ENCODE measurements at places on chromosomes 5 and 9.

DNA sequence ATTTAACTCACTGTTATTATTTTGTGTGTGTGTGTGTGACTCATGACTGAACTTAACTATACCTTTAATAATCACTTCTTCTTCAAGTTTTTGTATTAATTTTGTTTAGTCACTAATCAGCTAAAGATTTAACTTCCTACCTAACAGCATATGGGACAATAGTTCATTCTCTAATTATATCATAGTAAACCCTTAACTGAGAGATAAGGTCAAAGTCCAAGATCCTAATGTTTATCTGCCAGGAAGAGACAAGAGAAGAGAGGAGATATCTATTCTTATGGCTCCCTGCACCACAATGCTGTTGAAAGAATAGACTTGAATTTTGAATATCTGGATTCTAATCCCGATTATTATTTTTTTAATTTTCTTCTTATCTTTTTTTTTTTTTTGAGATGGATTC lies 28.1 kb downstream of the FREM1 start:
- no peak for DNase-seq

- no peak for DNase-seq
These were observed 456.4 kb upstream of the KLF4 start for GRCh38 chr9:107945961-107946360.

DNA sequence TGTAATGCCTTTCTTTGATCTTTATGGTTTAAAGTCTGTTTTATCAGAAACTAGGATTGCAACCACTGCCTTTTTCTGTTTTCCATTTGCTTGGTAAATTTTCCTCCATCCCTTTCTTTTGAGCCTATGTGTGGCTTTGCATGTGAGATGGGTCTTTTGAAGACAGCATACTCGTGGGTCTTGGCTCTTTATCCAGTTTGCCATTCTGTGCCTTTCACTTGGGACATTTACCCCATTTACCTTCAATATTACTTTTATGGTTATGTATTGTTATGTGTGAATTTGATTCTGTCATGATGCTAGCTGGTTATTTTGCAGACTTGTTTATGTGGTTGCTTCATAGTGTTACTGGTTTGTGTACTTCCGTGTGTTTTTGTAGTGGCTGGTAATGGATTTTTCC lies 59.2 kb downstream of the YTHDC2 start:
- no peak for DNase-seq

DNA sequence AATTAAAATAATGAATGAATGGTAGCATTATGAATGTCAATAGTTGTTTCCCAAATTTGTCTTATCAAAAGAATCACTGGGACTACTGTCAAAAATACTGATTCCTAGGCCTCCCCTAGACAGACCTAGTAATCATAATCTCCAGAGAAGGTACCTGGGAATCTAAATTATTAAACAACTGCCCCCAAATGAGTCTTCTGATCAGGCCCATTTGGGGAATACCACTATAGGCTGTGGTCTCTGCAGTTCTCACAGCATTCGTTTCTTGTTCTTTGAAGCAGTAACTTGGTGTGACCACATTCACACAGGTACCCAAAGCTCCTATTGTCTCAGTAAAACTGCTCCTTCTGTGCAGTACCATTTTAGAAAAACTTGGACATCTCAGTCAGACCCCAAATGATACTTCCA lies 230.9 kb downstream of the PIK3R1 start:
- no peak for DNase-seq

- DNase-seq, result no peak
These were observed 20.6 kb downstream of the UNC5A start for GRCh38 chr5:176830995-176831423.

Measured in H7 (cell line).